Activated naive CD4-positive, alpha-beta T cell treated with anti-CD3 and anti-CD28 coated beads, Interleukin-2, amount 10 ng/mL, durations not matched to agents 7 days and 5 days (primary cell): ENCODE measurements at places on chromosomes 6 and 20.
A peak's percentile ranks its signal among the peaks of the same experiment; 100 is the strongest.

GRCh38 chr6:137871831-137872454 is 4.9 kb downstream of the TNFAIP3 start:
- DNase-seq = no peak

- peak; percentile 61 for DNase-seq
Measured at GRCh38 chr20:17431621-17432364, 99.4 kb downstream of the BFSP1 start.

GRCh38 chr6:52815167-52816092 is 11.8 kb upstream of the GSTA1 start:
- DNase-seq = peak; percentile 55

DNA sequence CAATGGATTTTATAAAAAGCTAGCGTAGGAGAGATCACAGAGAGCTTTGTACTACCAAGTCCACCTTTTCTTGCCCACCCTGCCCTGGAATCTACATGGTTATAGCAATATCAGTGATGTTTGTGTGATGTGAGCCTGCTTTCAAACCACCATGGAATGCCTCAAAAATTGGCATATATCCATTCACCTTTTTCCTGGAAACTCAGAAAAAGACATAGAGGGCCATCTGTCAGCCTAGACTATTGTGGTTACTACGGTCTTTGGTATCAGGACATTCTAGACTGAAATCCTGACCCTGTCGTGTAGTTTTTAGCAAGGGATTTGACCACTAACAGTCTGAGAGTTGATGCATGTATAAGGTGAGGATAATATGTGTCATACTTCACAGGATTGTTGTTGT is 239.6 kb downstream of the GRIK2 start:
- DNase-seq = no peak

GRCh38 chr20:10958279-10958678 is 284.5 kb upstream of the JAG1 start:
- no peak for DNase-seq

DNA sequence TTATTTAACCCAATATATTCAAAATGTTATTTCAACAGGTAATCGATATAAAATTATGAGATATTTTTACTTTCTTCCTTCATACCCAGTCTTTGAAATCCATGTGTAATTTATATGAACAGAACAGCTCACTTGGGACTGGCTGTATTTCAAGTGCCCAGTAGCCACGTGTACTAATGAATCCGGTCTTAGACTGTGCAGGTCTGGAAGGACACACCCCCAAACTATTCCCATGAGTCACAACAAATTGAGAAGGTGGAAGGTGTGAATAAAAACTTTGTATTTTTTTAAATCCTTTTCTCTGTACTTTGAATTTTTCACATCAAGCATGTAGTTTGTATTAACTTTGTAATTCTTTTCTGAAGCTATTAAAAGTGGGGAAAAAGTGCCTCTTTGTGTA is 2.8 kb downstream of the UNC5CL start:
- DNase-seq = no peak

- no peak for DNase-seq
Measured at GRCh38 chr20:46293084-46293483, 15.2 kb downstream of the CDH22 start.

GRCh38 chr6:11279284-11279689 is 46.8 kb upstream of the NEDD9 start:
- no peak for DNase-seq

DNA sequence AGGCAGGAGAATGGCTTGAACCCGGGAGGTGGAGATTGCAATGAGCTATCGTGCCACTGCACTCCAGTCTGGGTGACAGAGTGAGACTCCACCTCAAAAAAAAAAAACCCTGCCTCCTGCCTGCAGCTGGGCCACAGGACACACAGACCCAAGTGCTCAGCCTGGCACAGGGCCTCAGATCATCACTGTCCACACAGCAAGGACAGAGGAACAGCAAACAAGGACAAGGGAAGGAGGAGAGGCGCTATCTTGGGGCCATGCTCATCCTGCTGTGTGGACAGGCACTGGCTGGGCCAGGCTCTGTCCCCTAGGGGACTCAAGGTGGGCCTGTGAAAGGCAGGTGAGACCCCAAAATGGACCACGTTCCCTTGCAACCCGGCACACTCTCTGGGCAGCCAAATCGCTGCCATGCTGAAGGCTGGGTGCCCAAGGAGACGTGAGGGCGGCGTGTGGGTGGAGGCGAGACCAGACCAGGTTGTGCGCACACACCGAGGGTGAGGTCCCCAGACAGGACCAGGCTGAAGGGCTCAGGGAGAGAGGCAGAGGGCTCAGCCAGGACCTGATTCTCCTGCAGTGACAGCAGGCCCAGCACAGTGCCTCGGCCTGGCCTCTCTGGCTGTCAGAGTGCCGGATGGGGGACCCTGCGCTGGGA is 9.1 kb downstream of the UCKL1 start:
- DNase-seq = no peak

DNA sequence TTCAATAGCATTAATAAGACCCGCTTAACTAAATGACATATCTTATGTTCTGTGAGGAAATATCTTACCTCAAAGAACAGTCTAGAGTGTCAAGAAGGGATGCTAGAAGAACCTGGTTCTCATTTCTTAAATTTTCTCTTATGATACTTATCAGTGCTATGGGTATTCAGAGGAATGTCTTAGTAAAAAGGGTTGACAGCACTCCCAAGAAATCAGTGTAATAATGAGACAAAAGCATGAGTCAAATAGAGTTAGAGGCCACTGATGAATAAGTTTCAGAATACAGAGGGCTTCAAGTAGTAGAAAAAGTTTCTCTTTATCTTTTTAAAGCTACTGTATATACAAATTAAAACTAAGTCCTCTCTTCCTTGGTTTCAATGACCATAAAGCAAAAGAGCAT is 242.8 kb downstream of the GJA1 start:
- DNase-seq = no peak

GRCh38 chr6:658244-658643 is 1.3 kb upstream of the HUS1B start:
- DNase-seq = no peak

GRCh38 chr20:47007826-47008655 is 113.4 kb downstream of the EYA2 start:
- no peak for DNase-seq

DNA sequence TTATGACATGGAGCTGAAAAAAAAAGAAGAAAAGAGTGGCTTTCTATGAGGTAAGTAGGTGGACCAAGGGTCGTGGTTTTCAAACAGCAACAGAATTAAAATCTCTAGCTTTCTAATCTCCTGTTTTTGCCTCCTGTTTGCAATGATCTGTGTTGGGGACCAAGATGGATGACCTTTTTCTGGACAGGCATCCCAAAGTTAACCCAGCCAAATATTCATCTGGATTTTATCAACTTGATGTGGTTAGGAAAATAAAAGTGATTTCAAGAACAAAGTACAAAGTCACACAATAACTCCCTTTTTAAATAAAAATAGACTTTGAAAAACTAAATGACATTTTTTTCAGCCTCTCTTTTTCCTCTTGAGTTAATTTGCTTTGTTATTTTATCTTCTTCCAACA is 282.1 kb upstream of the PRDM1 start:
- no peak for DNase-seq

DNA sequence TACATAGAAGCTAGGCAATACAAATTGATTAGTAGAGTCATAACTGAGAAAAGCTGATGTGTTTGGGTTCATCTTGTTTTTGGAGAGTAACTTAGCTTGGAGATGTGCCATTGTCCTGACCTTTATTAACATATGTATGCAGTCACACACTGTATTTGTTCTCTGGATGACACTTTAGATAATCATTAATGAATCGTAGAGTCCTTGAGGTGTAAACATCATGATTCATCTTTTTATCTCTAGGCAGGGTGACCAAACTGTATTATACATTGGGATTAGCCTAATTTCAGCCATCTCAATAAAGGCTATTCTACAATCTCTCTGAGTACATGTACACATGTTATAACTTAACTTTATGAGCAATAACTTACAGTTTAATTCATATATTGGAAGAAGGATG is 3.6 kb upstream of the MTCL3 start:
- DNase-seq = no peak

- DNase-seq = no peak
Measured at GRCh38 chr6:137157601-137158000, 15.8 kb downstream of the IL22RA2 start.
